RPMI8226 (cell line): ENCODE measurements at places on chromosomes 12 and 14.

DNA sequence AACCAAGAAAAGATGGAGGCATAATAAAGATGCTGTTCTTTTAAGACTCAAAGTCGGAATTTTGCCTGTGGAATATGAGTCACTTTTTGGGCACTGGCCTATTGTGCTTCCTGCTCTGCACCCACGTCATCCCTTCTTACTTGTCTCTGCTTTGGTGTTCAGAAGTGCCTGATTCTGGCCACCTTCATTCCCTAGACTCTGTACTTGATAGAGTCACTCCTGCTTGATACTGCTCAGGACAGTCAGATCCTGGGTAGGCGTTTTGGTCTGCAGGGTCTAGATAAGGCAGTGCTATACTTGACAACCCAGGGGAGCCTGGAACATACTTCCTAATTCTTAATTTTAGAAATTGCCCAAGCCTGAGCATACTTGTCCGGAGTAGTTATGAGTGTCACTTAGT is 1.9 kb downstream of the LRRK2 start:
- no peak for DNase-seq

- DNase-seq, result no peak
These were observed 87.7 kb downstream of the ADGRD1 start for GRCh38 chr12:131041216-131041967.

GRCh38 chr12:82082501-82082900 is 275.7 kb downstream of the CCDC59 start:
- DNase-seq, result no peak

DNA sequence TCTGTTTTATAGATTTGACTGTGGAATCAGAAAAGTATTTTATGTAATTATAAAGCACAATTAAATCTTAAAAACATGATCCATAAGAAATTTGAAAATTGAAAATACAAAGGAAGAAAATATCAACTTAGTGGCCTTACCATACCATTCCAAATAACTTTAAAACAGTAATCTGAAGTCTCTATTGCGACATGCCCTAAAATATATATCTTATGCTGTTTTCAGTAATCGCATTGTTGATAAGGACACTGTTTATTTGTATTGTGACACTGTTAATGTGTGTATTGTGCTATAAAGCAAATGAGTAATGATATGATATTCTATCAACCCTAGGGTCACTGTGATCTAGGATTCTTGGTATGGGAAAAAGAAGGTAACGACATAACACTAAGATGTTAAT is 7.0 kb downstream of the KLHL28 start:
- DNase-seq, result no peak

GRCh38 chr12:71282925-71283324 is 125.1 kb upstream of the TSPAN8 start:
- DNase-seq, result no peak

GRCh38 chr12:12286441-12286840 is 19.6 kb upstream of the LRP6 start:
- DNase-seq, result no peak

- no peak for DNase-seq
These were observed 43.2 kb upstream of the EML1 start for GRCh38 chr14:99749763-99750715.

- DNase-seq, result no peak
These were observed 156.3 kb downstream of the DPF3 start for GRCh38 chr14:72737560-72737943.
